ENCODE measurements at places on chromosomes 1 and 21.

GRCh38 chr1:170307426-170307825 is 161.7 kb downstream of the NTMT2 start:
- no peak for DNase-seq

DNA sequence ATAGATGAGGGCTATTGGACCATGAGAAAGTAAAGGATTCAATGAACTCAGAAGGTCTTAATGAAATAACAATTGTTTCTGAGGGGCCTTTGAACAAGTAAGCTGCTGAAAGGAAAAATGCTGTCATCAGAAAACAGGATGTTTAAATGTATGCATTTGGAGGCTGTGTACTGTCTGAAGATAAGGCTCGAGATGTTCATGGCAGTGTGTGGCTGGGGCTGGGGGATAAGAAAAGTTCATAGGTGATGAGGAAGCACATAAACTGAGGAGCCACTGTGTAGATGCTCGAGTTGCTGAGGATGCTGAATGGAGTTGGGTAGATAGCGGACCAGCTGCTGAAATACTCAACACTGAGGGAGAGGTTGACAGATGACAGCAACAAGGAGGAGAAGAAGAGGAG is 17.8 kb downstream of the THEM4 start:
- DNase-seq: no peak

GRCh38 chr1:199283794-199284193 is 645.0 kb downstream of the PTPRC start:
- no peak for DNase-seq

DNA sequence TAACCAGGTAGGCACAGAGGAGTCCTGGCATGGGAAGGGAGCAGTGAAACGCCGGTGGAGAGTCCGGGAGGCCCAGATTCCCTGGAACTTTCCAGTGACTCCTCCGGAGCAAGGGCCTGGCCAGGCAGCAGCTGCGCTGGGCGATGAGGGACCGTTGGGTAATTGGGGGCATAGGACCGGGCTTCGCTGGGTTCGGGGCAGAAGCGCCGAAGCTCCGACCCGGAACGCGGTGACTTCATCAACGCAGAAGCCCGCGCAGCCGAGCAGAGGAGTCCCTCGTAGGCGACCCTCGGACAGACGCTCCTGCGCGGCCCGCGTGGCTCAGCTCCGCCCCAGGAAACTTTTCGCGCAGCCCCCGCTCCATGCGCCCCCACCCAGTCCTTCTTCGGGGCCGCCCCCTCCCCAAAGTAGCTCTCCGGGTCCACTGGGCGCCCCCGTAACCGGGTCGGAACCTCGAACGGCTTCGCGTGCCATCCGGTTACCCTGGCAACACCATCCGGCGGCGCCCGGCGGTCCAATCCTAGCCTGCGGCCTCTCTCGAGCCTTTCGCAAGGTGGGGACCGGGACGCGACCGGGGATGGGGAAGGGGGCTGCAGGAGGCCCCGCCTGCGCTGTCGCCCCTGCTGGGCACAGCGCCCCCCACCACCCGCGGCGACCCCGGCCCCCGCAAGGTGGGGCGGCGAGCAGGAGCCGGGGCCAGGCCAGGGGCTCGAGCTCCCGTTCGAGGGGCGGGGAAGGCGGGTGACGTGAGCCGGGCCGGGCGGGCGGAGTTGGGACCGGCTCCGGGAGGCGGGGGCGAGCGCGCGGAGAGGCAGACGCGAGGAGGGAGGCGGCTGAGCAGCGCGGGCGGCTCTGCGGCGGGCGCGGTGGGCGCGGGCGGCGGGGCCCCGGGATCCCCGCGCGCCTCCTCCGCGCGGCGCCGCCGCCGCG is at the start of gene AJAP1:
Gene AJAP1 (plus strand): TSS at position 814 of the 930 bp plus-strand sequence. CDS start 817 bp downstream, outside the sequence.
- DNase-seq: no peak

DNA sequence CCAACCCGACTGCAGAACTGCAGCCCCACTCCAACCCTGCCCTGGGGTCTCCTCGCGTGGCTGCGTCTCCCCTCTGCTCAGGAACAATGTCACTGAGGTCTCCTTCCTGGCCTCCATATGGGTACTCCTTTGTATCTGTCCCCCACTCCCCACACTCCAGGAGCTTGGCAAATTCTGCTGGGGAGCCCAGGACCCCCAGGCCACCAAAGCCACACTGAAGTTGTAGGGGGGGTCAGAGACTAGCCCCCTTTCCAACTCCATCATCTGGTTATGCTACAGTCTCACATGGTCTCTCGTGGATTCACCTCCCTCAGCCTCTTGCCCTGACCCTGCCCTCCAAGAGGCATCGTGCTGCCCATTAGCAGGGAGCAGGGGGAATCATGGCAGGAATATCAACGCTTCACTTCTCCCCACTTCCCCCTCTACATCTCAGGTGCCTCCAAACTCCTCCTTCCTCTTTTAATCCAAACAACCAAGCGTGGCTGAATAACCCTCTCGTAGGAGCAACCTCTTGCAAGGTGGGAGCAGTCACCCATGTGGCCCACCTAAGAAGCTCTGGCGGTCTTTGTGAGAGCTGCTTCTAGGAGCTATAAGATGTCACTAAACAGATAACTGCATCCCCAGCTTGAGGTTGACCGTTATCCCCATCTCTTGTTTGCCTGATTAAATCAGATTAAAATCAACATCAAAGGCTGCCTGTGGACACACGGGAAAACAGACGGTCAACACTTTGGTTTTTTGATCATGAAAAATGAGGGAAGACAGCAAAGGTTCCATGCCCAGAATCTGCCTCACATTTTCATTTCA is 86.4 kb downstream of the MIS18A start:
- no peak for DNase-seq

DNA sequence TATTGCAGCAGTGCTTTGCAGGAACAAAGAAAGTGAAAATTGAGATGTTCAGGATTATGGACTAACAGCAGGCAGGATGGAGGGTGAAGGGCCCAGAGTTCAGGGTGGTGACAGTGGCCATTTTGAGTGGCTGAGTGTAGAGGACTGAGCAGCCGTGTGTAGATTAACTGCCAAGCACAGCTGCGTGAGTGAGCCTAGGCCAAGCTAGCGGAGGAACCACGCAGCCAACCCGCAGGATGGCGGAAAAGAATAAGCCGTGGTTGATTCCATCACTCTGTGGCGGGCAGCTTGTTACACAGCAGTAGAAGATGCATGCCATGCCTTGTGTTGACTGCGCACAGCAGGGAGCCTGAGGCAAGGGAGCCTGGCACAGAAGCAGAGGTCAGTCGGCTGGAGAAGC is 102.5 kb upstream of the KIF26B start:
- no peak for DNase-seq

DNA sequence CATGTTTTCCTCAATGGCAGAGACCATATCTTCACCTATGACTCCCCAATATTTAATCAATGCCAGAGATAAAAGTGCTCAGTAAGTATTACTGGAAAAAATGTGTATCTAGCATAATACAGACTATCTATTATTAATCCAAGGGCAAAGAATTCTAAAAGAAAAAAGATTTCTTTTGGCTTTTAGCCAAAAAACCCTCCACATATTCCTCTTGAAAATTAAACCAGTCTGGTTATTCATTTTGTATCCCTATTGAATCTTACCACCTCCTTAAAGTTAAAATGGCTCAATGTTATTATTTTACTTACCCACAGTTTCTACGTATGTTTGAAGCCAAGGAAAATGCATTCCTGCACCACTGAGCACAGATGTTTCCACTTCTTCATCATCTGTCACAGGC is 1.6 kb downstream of the TAF1A start:
- DNase-seq: no peak

DNA sequence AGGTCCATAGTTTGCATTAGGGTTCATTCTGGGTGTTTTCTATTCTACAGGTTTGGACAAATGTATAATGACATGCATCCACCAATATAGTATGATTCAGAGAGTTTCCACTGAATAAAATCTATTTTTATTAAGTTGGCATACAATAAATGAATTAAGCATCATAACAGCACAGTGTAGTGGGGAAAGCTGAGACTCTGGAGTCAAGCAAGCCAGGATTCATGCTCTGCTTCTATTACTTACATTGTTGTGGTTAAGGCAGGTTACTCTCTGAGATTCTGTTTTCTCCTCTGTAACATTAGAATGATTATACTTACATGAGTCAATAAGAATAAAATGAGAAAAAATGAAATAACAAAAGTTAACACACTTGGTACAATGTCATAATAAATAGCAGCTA is 131.3 kb downstream of the SLC30A10 start:
- DNase-seq: no peak

DNA sequence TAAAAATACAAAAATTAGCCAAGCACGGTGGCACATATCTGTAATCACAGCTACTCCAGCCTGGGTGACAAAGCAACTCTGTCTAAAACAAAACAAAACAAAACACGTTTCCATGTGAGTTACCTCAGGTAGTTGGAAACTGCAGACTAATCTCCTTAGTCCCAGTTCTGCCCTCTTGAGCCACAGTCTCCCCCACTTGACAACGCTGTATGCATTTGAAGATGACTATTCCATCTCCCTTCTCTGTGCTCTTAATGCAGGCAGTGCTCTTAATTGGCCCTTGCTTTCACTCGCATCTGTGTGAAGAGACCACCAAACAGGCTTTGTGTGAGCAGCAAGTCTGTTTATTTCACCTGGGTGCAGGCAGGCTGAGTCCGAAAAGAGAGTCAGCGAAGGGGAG is 19.6 kb upstream of the DHCR24 start:
- DNase-seq: no peak

DNA sequence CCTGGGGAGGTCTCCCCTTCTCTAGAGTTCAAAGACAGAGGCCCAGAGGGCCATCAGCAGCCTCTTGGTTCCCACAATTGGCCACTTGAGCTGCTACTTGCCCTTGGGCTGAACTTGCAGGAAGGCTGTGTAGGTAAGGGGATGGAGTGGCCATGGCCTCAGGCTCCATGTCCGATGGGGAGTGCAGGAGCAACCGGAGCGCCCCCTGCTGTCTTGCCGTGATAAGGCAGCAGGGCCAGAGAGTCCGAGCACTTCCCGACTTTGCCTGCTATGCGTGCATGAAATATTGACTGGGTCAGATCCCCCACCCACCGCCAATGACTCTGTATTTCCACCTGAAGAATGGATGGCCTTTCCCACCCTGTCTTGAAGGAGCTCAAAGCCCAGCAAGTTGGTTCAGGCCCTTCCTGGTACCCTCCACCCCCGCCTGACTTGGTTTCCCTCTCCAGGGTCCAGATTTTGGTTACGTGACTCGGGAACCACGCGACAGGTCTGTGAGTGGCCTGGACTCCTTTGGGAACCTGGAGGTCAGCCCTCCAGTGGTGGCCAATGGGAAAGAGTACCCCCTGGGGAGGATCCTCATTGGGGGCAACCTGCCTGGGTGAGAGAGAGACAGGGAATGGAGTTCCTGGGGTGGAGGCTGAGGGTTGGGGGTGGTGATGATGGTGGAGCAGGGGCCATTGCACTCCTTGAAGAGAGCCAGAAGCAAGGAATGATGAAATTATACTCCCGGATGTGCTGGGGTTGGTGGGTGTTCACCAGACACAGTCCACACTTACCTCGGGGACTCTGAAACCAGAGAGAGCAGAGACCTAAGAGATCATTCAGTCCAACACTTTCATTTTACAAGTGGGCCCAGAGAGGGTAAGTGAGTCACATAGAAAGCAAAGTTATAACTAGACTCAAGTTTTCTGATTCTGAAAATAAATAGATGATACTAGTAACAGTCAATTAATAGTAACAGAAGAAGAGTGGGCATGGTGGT is 25.6 kb downstream of the PADI3 start:
- peak; percentile 34 for DNase-seq

- DNase-seq: no peak
These were observed 23.7 kb upstream of the LYPLAL1 start for GRCh38 chr1:219149953-219150352.
